Endodermal cell (in vitro differentiated cells): ENCODE measurements at places on chromosomes 4 and X.

GRCh38 chrX:67723580-67724351, 179.9 kb downstream of the AR start:
- no peak for DNase-seq

DNA sequence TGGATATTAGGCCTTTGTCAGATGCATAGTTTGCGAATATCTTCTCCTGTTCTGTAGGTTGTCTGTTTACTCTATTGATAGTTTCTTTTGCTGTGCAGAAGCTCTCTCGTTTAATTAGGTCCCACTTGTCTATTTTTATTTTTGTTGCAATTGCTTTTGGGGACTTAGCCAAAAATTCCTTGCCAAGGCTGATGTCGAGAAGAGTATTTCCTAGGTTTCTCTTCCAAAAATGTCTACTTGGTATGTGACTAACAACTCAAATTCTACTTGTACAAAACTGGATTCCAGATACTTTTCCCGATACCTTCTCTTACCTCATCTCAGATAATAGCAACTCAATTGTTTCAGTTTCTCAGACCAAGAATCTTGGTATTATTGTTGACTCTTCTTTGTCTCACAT, 142.4 kb upstream of the GLRA2 start:
- DNase-seq, result no peak

- no peak for DNase-seq
These were observed 117.7 kb upstream of the TMEM150C start for GRCh38 chr4:82679531-82679930.

DNA sequence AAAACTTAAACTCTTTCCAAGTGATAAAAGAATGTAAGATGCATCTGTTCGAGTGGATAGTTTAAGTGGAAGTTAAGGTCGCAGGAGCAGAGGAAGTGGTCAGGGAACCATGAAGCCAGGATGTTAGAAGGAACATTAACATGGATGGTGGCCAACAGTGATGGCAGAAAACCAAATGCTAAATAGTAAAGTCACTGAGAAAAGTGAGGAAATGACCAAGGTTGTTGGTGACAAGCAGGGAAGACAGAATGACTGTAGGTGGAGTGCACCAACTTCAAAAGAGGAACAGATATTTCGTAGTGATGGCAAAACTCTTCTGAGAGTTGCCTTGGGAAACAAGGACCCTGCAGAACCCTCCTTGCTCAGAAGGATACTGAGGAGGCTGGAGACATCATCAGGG, 226.2 kb downstream of the PALLD start:
- DNase-seq, result no peak

DNA sequence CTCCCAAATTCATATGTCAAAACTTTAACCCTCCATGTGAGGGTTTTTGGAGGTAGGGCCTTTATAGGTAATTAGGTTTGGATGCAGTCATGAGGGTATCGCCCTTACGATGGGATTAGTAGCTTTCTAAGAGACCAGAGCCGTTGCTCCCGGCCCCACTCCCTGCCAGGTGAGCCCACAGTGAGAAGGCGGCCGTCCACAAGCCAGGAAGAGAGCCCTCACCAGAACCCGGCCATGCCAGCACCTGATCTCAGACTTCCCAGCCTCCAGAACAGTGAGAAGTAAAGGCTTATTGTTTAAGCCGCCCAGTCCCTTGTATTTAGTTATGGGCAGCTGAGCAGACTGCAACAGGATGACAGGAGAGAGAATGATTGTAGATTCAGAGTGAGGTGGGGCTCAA, 40.8 kb downstream of the DCTD start:
- DNase-seq, result no peak

GRCh38 chr4:53802500-53802899, 211.2 kb upstream of the LNX1 start:
- no peak for DNase-seq

- DNase-seq, result peak; percentile 97
These were observed at the start of gene MSX1 for GRCh38 chr4:4859325-4859798. Gene MSX1 (plus strand): TSS chr4:4859665. CDS start chr4:4859900, 235 bp downstream.

GRCh38 chr4:32112891-32113290, 1392.7 kb downstream of the PCDH7 start:
- no peak for DNase-seq

DNA sequence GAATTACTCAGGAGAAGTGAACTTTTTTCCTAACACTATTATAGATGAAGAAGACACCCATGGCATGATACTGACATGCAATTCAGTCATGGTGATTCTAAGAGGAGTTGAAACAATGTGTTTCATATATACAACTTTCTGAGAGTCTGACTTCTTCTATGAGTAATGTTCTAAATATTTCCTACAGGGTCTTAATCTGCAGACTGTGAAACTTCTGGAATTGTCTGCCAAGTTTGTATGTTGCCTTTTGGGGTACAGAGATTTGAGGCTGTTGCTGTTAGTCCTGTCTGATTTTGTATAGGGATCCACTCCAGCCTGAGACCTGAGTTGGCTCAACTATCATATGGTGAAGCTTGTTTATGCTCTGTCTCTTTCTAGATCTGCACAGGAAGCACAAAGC, 160.6 kb upstream of the GATB start:
- DNase-seq, result no peak

GRCh38 chr4:16626945-16627344, 271.5 kb downstream of the LDB2 start:
- no peak for DNase-seq

- DNase-seq, result no peak
These were observed 145.8 kb upstream of the HCCS start for GRCh38 chrX:10965174-10965798.

GRCh38 chr4:1305781-1306455, 16.2 kb downstream of the MAEA start:
- DNase-seq, result peak; percentile 41

GRCh38 chr4:152997288-152997687, 61.2 kb downstream of the FHDC1 start:
- no peak for DNase-seq

- no peak for DNase-seq
These were observed 6.7 kb downstream of the SPATA4 start for GRCh38 chr4:176188654-176189053.

DNA sequence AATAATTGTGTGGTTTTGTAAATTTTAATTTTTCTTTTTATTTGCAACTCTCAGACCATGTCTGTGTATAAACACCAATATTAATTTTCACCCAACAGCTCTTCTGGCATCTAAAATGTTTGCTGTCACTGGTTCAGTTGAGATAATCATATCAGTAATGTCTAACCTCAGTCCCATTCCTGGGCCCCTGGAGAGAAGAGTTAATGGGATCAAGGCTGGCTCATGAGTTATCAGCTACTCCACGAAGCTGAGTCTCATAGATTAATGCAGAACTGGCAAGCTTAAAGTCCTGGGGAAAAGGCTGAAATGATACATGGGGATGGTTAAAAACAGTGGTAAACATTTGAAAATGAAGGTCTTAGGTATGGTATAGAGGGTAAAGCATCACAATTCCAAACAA, 28.4 kb upstream of the TSPAN5 start:
- no peak for DNase-seq

GRCh38 chrX:16141422-16142245, 18.3 kb downstream of the GRPR start:
- DNase-seq, result no peak

DNA sequence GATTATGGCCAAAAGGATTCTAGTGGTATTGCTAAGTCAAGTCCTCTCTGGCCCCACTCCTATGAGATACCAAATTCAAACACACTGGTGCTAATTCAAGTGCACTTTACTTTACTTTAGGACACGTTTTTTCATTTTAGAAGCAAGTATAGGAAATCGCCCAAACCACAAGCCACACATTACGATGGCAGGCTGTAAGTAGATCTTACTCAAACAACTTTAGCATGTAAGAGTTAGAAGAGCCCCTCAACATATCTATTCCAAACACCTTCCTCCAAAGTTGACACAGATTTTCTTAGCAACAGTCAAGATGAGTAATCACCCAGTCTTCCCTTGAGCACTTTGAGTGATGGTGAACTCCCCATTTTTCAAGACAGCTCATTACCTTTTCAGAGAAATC, 43.6 kb downstream of the DRD5 start:
- no peak for DNase-seq

- DNase-seq, result no peak
These were observed 56.6 kb upstream of the BEX4 start for GRCh38 chrX:103158317-103158621.

GRCh38 chr4:158036998-158037397, 135.8 kb downstream of the GASK1B start:
- no peak for DNase-seq

DNA sequence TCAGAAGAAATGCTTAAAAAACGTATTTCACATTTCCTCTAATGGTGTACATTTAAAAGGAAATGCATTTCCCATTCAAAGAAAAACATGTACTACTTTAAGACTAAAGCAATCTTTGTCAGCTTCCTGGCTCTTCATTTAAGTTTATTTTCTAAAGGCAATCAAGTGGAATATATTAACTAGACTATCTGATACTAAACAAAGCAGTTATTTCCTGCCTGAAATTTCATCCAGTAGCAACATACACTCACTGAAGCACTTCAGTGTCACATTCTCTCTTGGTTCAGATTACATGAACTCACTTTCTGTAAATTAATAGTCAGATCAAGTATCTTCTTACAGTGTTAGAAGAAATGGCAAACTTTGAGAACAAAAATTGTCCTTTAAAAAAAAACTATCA, 42.5 kb downstream of the LRBA start:
- no peak for DNase-seq

DNA sequence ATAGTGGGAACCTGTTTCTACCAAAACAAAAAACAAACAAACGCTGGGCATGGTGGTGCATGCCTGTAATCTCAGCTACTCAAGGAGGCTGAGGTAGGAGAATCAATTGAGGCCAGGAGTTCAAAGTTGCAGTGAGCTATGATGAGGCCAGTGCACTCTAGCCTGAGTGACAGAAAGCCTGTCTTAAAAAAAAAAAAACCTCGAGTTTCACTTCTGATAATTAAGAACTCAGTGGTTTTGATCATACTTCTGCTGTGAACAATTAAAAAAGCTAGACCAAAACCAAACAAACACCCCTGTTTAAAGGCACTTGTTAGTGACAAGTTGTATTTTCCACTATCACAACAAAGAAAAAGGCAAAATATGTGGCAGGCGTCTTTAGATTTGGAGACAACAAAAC, 15.0 kb upstream of the UBE2D3 start:
- DNase-seq, result no peak

DNA sequence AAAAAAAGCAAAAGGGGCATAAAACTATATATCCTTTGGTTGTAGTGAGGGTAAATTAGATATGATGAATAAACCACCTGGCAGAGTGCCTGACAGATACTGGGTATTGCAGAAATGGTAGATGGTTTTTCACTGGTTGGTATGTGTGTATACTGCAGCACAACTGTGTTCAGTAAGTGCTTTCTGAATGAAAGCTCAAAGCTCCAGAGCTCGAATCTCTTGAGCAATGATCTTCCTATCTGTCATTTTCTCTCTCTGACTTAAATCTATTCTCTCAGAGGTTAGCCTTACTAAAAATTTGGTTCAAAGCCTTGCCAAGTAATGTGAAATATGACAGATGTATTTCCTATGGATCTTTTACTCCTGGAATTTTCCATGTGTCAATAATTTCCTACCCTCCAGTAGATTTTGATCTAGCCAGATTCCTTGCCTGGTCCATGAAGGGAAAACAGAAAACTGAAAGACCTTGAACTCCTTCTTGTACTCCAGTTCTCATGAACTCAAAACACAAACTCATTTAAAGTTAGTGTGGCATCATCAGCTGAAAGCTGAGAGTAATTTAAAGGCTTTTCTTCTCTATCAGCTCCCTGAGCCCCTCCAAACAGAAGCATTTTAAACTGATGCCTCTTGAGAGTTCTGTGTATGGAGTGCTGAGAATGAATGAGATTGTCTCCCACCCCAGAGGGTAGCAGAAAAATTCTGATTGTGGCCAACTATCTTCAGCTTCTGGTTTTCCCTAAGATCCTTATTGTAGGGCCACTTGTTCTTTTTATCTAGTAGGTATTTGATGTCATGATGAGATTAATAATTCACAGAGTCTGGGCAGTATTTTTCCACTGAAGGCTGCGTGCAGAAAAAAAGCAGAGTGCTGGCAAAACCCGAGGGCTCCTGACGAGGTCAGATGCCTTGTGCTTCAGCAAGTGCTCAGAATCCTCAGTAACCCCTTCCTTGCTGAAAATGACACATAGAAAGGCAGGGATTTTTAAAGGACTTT, 363.4 kb upstream of the BOD1L1 start:
- DNase-seq, result no peak

DNA sequence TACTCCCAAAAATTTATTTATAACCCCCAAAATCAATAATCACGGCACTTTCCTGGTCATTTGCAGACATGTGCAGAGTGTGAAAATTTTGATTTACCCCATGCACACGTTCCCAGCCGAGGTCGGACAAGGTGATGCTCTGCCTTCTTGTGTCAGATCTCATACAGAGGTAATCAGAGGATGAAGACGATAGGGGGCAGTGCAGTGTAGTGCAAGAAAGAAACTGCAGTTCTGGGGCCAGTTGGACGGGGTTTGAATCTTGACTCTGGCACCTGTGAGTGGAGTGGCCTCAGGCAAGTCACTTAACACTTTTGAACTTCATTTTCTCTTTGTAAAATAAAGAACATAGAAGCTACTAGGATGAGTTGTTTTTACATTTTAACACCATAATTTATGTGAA, 88.4 kb downstream of the FRMPD3 start:
- DNase-seq, result peak; percentile 89

GRCh38 chrX:70553516-70553915, 108.9 kb downstream of the DLG3 start:
- no peak for DNase-seq
